ENCODE measurements at places on chromosomes 5 and 9.
A peak's percentile ranks its signal among the peaks of the same experiment; 100 is the strongest.

- DNase-seq: no peak
These were observed 55.1 kb downstream of the ANKH start for GRCh38 chr5:14816374-14816998.

DNA sequence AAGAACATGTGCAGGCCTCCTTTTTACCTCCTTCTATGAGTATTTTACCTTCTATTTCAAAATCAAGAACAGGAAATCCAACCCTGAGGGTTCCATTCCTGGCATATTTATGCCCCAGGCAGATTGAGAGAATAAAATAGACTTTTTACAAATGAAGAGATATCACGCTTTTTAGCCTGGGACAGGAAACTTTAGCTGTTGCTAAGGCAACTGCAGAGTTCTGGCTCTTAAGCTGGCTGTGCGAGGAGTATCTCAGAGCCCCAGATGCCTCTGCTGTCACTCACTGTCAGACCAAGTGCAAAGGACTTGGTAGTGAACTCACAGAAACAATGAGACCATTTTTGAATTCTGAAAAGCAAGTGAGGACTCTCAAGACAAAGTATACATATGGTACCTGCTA lies 69.5 kb upstream of the HSPB3 start:
- no peak for DNase-seq

GRCh38 chr9:100436571-100436970 lies 9.6 kb downstream of the MSANTD3 start:
- DNase-seq: no peak

DNA sequence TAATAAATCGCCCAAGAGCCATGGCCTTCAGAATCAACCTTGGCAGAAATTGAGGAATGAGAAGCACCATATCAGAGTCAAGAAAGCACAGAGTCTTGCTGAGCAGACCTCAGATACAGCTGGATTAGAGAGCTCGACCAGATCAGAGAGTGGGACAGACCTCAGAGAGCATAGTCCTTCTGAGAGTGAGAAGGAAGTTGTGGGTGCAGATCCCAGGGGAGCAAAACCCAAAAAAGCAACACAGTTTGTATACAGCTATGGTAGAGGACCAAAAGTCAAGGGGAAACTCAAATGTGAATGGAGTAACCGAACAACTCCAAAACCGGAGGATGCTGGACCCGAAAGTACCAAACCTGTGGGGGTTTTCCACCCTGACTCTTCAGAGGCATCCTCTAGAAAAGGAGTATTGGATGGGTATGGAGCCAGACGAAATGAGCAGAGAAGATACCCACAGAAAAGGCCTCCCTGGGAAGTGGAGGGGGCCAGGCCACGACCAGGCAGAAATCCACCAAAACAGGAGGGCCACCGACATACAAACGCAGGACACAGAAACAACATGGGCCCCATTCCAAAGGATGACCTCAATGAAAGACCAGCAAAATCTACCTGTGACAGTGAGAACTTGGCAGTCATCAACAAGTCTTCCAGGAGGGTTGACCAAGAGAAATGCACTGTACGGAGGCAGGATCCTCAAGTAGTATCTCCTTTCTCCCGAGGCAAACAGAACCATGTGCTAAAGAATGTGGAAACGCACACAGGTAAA lies 4.5 kb downstream of the NFX1 start:
- DNase-seq: no peak

- DNase-seq: no peak
These were observed 286.8 kb downstream of the ARHGAP26 start for GRCh38 chr5:143056792-143057579.

GRCh38 chr9:124438091-124438490 lies 12.2 kb upstream of the ADGRD2 start:
- DNase-seq: no peak

DNA sequence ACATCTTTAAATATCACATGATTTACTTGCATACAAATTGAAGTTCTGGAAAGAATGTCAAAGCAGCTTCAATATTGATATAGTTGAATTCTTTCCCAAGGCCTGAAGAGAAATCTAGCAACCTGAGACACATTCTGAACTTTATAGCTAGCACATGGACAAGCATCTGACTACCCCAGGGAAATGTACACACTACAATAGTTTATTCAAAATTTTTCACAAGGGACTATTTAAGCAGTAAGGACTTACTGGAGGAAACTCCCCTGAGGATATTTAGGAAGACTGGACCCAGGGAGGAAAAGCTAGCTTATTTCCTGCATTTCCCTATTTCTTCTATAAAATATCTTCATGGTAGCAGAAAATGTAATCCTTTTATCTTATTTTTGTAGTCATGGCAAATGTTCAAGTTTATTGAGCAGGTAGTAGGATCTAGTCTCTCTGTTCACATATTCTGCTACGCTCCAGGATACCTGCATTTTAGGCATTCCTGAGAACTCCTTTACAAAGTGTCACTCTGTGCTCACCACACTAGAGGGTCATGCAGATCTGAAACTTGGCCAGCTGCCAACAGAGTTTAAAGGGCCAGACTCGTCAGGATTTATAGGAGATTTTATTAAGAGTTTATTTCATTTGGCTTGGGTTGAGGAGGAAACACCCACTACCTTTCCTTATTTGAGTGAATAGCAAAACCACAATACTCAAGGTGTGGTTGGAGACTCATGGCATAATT lies 348.4 kb upstream of the FTMT start:
- no peak for DNase-seq

GRCh38 chr5:24691074-24691473 lies 46.3 kb upstream of the CDH10 start:
- no peak for DNase-seq

DNA sequence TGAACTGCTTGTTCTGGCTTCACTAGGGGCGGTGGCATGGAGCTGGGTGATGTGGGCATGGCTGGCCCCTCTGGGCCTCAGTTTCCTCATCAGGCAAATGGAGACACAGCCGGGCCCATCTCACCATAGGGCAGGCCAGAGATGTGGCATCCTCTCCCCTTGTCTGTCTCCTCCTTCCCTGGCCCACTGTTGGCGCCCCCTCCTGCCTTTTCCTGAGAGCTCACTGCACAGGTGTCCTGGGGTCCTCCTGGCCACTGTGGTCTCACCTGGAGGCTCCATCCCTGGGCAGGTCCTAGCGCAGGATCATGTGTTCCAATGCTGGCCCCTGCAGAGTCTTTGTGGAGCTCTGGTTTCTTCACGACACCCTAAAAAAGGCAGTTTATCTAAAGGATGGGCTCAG lies 53.5 kb downstream of the NEK6 start:
- DNase-seq: no peak

DNA sequence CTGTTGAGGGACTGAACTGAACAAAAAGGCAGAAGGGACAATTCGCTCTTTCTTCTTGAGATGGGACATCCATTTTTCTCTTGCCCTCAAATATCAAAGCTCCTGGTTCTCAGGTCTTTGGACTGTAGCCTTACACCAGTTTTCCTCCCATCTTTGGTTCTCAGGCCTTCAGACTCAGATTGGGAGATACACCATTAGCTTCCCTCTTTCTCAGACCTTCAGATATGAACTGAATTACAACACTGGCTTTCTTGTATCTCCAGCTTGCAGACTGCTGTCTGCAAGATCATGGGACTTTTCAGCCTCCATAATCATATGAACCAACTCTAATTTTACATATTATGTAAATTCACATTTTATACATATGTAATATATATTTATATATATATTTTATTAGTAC lies 12.6 kb upstream of the CCNG1 start:
- DNase-seq: no peak

- no peak for DNase-seq
These were observed 13.7 kb downstream of the NOTCH1 start for GRCh38 chr9:136531904-136532798.

GRCh38 chr9:123353984-123354591 lies 1.9 kb upstream of the CRB2 start:
- peak; percentile 13 for DNase-seq

DNA sequence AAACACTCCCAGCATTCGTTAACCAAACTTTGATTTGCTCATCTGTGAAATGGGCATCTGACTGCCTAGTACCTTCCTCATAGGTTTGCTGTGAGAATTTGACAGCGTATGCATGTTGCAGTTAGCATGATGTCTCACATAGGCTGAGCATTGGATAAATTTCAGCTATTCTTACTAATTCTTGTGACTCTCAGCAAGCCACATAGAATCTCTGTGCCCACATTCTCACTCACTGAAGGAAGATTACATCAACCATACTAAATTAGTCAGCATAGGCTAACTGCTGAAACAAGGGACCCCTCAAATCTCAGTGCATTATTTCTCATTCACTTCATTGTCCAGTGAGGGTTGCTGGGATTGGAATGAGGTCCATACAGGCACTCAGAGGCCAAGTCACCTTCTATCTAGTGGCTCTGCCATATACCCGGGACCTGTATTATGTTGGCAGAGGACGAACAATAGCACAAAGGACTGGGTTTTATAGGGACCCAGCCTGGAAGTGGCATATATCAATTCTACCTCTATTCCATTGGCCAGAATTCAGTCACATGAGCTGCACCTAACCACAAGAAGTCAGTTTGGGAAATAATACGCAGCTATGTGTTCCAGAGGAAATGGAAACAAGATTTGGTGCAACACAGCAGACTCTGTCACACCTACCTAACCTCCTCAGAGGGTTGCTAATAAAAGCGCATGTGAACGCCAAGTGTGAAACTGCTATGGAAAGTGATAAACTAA lies 4.2 kb upstream of the PTGER4 start:
- peak; percentile 59 for DNase-seq

DNA sequence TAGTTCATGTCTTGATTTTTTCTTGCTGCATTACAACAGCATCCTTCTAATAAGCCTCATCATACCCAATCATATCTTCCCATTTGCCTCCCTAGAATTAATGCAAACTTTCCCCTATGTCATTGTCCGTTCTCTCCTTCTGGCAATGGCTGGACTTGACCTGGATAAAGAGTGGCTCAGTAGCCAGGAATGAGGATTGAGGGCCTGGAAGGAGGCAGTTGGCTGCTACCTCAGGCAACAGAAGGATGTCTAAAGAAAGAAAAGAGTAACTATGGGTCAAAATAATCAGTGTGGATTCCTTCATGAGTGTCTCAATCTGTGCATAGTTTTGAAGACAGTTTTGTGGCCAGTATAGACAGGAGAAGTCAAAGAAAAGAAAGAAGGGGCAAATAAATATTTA lies 209.6 kb downstream of the TRPM3 start:
- no peak for DNase-seq

- DNase-seq: no peak
These were observed 116.0 kb downstream of the TRPM3 start for GRCh38 chr9:71005456-71005855.

GRCh38 chr5:12073426-12073825 lies 169.2 kb upstream of the CTNND2 start:
- DNase-seq: no peak

- no peak for DNase-seq
These were observed 95.0 kb upstream of the EPB41L4A start for GRCh38 chr5:112514111-112514510.

DNA sequence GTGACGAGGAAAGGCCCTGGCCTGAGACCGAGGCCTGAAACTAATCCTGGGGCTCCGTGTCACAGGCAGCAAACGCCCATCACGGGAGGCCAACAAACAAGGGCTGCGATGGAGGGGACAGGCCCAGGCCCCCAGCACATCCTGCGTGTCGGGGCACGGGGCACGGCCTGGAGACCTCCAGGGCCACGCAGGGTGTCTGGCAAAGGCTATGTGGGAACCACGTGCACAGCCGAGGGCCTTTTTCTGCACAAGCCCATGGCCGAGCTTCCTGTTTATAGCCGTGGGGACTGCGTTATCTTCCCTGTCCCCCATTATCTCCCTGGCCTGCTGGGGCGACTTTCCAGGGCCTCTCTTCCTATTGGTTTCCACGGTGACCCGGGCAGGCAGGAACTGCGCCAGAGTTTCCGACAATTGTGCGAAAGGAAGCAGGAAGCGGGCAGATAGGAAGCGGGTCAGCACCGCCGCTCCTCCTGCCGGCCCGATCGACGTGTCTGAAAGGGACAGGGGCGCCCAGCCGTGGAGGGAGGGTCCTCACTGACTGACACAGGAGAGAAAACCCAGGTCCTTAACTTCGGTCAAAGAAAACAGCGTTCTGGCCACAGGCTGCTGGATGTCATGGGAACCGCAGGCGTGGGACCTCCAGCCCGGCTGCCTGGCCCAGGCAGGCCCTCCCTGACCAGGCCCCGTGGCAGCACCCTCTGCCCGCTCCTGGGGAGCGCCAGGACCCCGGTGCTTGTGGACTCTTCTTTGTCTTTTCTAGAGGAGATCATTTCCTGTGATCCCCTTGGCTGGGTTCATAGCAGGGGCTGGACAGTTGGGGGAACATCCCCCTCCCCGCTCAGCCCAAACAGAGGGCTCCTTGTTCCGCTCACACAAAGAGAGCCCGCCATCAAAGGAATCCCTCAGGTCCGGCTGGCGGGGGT lies 29.1 kb upstream of the SEC16A start:
- no peak for DNase-seq

DNA sequence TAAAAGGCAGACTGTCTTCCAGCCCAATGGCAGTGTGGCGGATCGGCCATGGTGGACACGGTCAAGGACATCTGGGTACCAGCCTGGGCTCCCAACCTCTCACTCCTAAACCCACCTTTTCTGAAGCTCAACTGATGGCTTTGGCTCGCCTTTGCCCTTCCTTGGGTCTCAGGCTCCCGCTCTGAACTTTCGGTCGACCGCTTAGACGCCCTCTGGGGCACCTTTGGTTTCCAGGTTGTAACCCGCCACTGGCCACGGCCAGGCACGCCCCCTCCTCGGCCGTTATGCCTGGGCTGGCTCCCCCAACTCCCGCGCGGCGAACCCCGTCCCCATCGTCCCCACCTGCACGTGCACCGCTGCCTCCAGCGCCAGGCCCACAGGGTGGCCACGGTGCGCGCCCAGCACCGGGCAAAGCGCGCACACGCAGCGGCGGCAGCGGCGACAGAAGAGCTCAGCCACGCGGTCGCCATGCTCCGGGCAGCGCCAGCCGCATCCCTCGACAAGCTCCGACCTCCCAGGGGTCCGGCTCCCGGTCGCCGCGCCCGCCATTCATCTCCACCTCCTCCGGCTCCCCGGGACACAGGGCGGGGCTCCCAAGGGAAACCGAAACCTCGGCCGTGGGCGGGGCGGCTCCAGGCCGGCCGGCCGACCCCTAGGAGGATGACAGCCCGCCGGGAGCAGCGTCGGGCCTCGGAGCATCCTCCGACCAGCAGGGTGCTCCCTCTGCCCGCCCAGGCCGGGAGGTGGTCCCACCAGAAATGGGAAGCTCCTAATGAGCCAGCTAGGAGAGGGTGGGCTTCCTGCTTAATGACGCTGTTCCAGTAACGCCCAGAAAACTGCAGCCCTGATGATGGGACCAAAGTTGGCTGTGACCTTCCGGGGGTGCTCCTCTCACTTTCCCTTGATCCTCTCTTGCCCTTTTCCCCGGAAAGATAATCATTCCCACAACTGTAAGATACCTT lies at the start of gene TRIM14:
Gene TRIM14 (minus strand): TSS at position 583 of the 962 bp plus-strand sequence. CDS start 34 bp downstream, at position 549.
- no peak for DNase-seq

GRCh38 chr5:102958481-102959011 lies 161.4 kb downstream of the GIN1 start:
- no peak for DNase-seq

GRCh38 chr9:15374825-15375224 lies 47.9 kb upstream of the SNAPC3 start:
- DNase-seq: no peak

DNA sequence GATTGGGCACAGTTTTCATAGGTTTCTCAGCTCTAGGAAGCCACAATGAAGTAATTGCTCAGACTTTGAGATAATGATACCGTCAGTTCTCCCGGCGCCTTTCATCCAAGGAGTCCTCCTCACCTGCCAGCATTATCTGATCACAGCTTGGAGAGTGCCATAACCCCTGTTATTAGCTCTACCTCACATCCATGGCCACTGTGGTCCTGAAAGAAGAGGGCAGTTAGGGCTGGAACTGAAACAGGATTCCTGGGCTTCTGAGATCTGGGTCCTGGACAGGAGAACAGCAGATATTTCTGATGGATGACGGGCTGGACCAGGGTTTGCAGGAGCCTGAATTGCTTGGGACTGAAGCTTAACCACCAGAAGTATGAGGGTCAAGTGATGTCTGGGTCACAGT lies 13.5 kb downstream of the RGS3 start:
- no peak for DNase-seq
